Bronchial epithelial cell (primary cell): ENCODE measurements at places on chromosomes 11 and 22. TPM values are rescaled to one million over a fixed set of nuclear protein-coding genes. Genes with fewer than 3 reads are reported as not detected.

DNA sequence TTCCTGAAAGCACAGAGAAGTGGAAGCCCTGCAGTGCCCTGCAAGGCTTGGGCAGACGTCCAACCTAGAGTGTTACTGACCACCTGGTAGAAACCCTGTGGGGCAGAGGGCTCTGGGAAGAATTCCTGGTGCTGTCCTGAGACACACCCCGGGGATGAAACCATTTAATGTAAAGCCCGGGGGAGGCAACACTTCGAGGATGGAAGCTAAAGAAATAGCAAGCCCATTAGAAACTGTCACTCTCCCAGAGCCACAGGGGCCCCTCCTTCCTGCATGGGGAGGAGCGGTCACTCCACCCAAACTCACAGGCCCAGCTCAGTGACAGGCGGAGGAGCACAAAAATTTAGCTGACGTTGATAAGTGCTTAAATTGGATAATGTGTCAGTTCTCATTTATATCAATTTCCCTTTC lies 57.6 kb downstream of the NRXN2 start:
- no peak for DNase-seq

DNA sequence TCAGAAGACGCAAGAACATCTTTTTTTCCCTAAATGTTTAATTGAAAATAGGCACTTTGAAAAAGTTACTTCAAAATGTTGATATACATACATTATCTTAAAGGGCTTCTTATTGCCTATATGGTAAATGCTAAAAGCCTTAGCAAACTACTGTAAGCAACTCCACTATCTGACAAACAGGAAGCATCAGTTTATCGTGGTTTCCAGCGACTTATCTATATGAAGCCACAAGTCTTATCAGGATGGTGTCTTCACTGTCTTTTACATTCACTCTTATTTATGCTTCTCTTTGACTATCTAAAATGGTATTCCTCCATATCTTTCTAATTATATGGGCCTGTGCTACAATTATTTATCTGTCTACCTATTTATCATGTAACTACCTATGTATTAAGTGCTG lies 2091.9 kb downstream of the LRRC4C start:
- no peak for DNase-seq

- no peak for DNase-seq
Measured at GRCh38 chr11:28903716-28904115, 795.5 kb downstream of the METTL15 start.

- peak; percentile 65 for DNase-seq
Measured at GRCh38 chr22:37545703-37546436, 14.4 kb upstream of the CDC42EP1 start.

ALDH3B2 gene
- 17.9 and 73.4 TPM in 2 replicates for total RNA-seq
